ENCODE measurements at places on chromosomes 12 and 14. TPM values are rescaled to one million over a fixed set of nuclear protein-coding genes. Genes with fewer than 3 reads are reported as not detected.

Gene ST8SIA1
- not detected for polyA plus RNA-seq

Gene NFATC4
- 45.1 TPM for polyA plus RNA-seq

Gene SLC25A47
- 1.1 TPM for polyA plus RNA-seq

Gene FAM186B
- polyA plus RNA-seq = not detected

Gene PTGER2
- polyA plus RNA-seq = 5.1 TPM

Gene TAS2R30
- not detected for polyA plus RNA-seq

Gene WASHC4
- 13.6 TPM for polyA plus RNA-seq

Gene SLC25A29
- 32.7 TPM for polyA plus RNA-seq

Gene EIF2S3B
- 0.51 TPM for polyA plus RNA-seq

Gene MIP
- not detected for polyA plus RNA-seq

Gene PUS1
- 11.6 TPM for polyA plus RNA-seq

Gene CCDC196
- not detected for polyA plus RNA-seq

Gene PMCH
- not detected for polyA plus RNA-seq

Gene DNAI7
- polyA plus RNA-seq = 0.04 TPM

Gene TBX3
- polyA plus RNA-seq = 104 TPM

Gene GPHB5
- polyA plus RNA-seq = not detected

Gene KCNMB4
- 2.8 TPM for polyA plus RNA-seq
